ENCODE measurements at places on chromosomes 1 and 21. TPM values are rescaled to one million over a fixed set of nuclear protein-coding genes. Genes with fewer than 3 reads are reported as not detected.

The TNFAIP8L2 gene
- not detected for total RNA-seq

- no peak for DNase-seq
Observed at GRCh38 chr1:153364156-153364555, 6.5 kb downstream of the S100A9 start.

- DNase-seq = no peak
Observed at GRCh38 chr21:46256501-46256994, 28.0 kb upstream of the LSS start.

- no peak for DNase-seq
Observed at GRCh38 chr1:34754964-34755637, at the start of gene GJB5. Gene GJB5 (plus strand): TSS chr1:34755047. CDS start chr1:34757331, 2,284 bp downstream.

GRCh38 chr1:71080230-71080738, 551 bp downstream of the ZRANB2 start:
- DNase-seq = no peak

Data from type B pancreatic cell (in vitro differentiated cells).